Activated CD8-positive, alpha-beta memory T cell treated with anti-CD3 and anti-CD28 coated beads for 1 hour (primary cell): ENCODE measurements at places on chromosomes 4 and X.

- no peak for DNase-seq
These were observed 107.7 kb downstream of the APOOL start for GRCh38 chrX:85111347-85111746.

GRCh38 chr4:135177321-135177720 lies 975.7 kb upstream of the PABPC4L start:
- no peak for DNase-seq

- DNase-seq = no peak
These were observed 7.2 kb upstream of the NEUROG2 start for GRCh38 chr4:112523008-112523721.

GRCh38 chrX:53682885-53683555 lies 3.5 kb downstream of the HUWE1 start:
- DNase-seq = no peak

DNA sequence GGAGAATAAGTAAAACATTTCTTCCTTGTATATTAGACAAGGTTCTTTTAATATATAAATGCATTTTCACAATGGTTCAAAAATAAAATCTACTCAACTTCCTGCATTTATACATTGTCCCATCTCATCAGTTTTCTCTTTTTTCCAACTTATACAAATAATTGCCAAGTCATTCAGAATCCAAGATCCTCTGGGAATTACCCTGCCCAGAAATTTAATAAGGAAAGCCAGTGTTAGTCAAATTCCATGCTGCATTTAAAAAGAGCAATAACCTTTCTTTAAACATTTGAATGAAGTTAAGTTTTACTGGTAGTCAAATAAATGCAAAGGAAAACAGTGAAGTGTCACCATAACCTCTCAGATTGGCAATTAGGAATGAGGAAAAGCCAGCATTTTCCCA lies 357.9 kb downstream of the PPP3CA start:
- DNase-seq = no peak

- no peak for DNase-seq
These were observed 90.1 kb upstream of the AGA start for GRCh38 chr4:177532358-177532757.

DNA sequence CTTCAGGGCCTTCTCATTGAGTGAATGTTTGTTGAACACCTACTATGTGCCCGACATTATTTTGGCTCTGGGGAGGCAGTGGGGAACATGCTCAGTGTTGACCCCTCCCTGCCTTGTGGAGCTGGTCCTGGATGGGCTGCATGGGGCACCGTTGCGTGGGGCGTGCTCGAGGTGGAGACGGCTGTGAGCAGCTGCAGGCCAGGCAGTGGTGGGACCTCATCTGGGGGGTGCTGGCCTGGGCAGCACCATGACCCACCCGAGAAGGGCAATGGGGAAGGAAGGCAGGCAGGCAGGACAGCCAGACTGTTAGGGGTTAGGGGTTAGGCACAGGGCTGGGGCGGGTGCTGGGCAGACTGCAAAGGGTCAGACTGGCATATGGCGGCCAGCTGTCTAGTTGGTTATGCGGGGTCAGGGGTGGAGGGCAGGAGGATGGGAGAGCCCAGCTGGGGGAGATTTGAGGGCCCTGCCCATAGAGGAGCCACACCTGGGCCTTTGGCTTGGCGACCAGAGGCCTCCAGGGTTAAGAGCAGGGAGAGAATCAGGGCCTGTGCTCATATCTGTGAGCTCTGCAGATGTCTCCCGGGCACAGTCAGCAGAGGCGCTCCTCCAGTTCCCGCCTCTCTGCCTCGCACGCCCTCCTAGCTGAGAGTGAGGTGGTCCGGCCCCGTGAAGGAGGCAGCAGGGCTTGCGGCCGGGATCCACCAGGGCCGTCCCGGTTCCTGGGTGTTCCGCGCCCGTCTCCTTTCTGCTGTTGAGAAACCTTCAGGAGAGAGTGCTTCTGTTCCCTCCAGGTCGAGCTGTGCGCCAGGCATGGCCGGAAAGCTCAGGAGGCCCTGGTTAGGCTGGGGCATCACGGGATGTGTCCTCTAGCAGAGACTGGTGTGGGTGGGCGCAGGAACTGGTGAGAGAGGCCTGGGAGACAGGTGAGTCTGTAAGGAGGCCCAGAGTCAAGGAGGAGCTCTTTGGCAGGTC lies 73.3 kb downstream of the RGS12 start:
- no peak for DNase-seq

GRCh38 chr4:102341201-102341600 lies 4.1 kb downstream of the SLC39A8 start:
- DNase-seq = no peak

GRCh38 chr4:169274033-169274432 lies 3.3 kb upstream of the SH3RF1 start:
- DNase-seq = no peak

DNA sequence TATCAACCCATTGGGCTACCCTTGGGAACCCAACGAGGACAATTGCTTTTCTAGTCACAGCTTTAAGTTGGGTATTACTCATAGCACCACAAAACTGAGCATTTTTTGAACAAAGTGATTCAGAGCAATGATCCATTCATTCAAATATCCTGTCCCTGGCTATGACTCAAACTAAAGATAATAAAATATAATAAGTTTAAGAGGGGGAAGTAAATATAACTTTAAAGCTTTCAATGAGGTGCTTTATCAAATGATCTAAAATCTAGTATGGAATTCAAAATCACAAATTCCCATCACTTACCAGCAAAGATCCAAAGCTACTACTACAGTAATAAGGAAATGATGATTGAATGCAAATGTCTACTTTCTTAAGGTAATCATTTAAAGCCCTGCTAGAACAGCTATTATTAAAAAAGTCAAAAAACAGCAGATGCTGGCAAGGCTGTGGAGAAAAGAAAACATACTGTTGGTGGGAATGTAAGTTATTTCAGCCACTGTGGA lies 39.8 kb upstream of the S100G start:
- no peak for DNase-seq

GRCh38 chrX:39899856-39900776 lies 197.6 kb downstream of the BCOR start:
- DNase-seq = no peak

DNA sequence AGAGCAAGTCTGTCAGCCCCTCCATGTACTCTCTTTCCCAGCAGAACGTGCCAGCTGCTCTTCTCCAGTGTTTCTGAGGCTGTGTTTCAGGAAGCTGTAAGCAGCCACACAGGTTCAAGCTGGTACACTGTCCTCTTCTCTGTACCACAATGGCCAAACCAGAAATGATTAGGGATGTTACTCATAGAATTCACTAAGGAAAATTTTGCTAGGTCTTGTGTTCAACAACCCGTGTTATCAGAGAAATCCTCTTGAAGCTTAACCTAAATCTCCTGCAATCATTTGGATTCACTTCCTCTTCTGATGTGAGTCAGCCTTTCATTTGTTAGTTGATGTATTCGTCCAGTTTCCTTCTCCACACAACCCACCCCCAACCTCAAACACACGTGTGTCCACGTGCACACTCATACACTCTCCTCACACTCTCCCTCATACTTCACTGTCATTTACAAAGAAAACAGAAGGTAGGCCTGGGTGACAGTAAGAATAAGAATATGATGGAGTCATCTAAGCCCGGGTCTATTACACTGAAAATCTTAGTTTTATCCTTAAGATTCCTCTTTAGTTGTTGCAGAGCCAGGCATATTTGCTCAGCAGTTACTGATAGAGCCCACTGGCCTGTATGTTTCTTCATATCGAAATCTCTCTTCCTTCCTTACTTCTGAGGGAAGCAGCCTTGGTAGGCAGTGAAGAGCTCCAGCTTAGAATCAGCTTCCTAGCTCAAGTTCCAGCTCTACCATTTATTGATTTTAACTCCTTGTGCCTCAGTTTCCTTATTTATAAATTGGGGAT lies 63.4 kb downstream of the DCUN1D4 start:
- DNase-seq = no peak

DNA sequence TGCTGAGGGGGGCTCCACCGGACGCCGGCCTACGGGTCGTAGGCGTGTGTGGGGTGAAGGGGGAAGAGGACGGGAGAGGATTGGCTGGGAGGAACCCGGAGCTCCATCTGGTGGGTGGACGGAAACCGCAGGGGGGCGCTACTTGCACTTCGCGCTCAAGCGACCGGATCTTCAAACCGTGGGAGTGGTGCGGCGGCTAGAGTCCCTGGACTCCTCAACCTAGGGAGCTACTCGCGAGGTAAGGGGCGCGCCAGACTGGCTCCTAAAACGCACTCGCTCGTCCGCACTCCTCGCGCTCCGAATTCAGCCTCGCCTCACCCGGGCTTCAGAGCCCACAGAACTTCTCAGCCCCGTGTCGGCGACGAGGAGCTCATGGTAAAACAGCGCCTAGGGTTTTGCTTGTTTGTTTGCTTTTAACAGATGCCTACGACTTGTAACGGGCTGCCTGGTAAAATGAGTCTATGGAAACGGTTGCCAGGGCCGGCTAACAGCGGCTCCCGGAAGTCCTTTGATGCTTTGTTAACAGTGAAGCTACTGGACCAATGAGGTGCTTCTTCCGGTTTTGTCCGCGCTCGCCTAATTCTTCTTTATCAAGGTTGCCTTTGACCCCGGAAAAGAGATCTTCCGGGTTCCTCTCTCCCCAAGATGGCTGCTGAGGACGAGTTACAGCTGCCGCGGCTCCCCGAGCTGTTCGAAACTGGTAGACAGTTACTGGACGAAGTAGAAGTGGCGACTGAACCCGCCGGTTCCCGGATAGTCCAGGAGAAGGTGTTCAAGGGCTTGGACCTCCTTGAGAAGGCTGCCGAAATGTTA lies at the start of gene IGBP1:
IGBP1 (plus strand) TSS at position 145 of the 813 bp plus-strand sequence; CDS start at position 646, 501 bp downstream.
- peak; percentile 53 for DNase-seq

- no peak for DNase-seq
These were observed 41.5 kb upstream of the PTCHD1 start for GRCh38 chrX:23292988-23293651.

- no peak for DNase-seq
These were observed 194.7 kb upstream of the TLL1 start for GRCh38 chr4:165678236-165678935.
